Bronchial epithelial cell (primary cell): ENCODE measurements at places on chromosomes 2 and 18.

DNA sequence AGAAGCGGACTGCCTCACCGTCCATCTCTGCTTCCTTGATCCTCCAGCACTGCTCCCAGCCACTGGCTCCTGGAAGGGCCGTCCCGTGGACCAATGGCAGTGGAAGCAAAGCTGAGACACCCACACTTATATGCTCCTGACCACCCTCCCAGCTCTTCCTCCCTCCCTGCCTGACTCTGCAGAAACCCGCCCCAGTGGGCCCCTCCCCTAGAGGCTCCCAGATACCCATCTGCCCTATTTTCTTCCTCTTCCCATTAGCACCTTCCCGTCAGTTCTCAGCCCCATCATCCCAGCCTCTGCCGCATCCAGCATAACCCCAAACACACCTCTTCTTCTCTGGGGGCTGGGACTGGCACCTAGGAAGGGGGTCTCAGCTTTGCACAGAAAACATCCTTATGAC lies at the start of gene CLEC4F:
Gene CLEC4F, minus strand, starts transcription at position 101 of the 400 bp plus-strand sequence. Its CDS starts 76 bp downstream, at position 25.
- DNase-seq: no peak

- DNase-seq: no peak
Observed at GRCh38 chr18:28136071-28136470, 40.9 kb downstream of the CDH2 start.

GRCh38 chr2:67896476-67896875 lies 166.3 kb downstream of the C1D start:
- DNase-seq: no peak

GRCh38 chr18:9631814-9632496 lies 17.6 kb upstream of the PPP4R1 start:
- peak; percentile 93 for DNase-seq

DNA sequence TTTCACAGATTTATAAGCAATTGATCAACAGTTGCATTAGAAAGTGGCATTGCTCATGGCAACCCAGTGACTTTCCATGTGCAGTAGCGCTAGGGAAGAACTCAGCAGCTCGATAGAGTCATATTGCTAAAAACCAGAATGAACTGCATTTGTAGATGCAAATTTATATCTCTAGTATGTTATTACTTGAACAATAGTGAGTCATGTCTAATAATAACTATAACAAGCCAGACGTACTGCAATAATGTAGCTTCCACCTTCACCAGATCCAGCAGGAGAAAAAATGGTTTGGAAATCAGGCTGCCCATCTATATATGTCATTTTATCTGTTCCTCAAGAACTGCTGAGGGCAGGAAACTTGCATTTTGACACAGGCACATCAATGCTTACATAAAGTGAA lies 66.5 kb upstream of the FIGN start:
- no peak for DNase-seq

DNA sequence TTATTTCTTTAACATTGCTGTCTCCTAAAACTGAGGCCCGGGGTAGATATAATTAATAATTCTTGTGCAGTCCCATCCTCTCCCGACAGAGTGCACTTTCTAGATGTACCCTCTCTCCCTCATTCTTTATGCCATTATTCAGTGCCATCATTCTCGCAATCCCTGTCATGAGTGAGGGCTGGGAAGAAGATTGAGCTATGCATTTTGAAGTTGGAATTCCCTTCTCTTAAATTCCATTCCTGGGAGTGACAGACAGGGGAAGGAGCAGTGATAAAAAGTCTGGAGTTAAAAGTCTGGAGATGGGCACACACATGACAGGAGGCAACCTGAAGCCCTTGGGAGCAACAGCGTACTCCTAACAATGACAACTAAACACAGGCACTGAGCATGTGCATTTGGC lies 2.6 kb upstream of the KCNE4 start:
- no peak for DNase-seq

DNA sequence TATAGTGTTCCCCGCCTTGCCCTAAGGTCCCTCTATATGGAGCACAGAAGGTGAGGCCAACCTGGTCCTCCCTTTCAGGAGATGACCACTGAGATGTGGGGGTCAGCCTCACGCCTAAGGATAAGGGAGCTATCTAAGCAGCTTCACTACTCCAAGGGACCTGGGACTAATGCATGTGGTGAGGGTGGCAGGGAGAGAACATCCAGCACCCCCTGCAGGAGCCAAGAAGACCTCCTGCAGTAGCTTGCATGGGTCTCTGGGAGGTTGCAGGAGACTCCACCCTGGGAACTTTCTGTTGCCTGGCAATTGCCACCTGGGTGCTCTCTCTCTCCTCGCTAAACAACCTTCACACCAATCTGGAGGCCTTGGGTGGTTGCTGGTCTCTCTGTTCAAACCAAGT lies 93.0 kb upstream of the KLHL29 start:
- no peak for DNase-seq

- no peak for DNase-seq
Observed at GRCh38 chr18:10085416-10085815, 171.6 kb downstream of the VAPA start.

- DNase-seq: no peak
Observed at GRCh38 chr2:30366199-30366691, 80.8 kb upstream of the LCLAT1 start.

DNA sequence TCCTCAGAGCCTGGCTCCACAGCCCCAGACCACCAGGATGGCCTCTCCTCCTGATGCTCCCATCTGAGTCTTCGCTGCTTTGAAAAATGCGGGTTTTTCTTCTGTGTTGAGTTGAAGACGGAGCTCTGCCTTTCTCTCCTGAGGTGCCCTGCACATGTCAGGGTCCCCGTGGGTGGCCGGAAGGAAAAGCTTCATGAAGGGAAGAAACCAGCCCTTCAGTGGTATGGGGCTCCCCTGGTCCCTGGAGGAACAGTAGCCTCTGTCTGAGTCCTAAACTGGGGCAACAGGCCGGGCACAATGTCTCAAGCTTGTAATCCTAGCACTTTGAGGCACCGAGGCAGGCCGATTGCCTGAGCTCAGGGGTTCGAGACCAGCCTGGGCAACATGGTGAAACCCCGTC lies 54.7 kb upstream of the CAB39 start:
- DNase-seq: no peak

- peak; percentile 6 for DNase-seq
Observed at GRCh38 chr18:55338978-55339650, 248.9 kb downstream of the TCF4 start.

GRCh38 chr2:23953625-23954024 lies 13.4 kb downstream of the UBXN2A start:
- no peak for DNase-seq

- DNase-seq: peak; percentile 93
Observed at GRCh38 chr2:64606479-64607363, 47.0 kb downstream of the SERTAD2 start.

- DNase-seq: peak; percentile 44
Observed at GRCh38 chr2:16870491-16871076, 204.9 kb upstream of the CYRIA start.

- DNase-seq: no peak
Observed at GRCh38 chr2:229971298-229971790, 49.0 kb downstream of the FBXO36 start.

DNA sequence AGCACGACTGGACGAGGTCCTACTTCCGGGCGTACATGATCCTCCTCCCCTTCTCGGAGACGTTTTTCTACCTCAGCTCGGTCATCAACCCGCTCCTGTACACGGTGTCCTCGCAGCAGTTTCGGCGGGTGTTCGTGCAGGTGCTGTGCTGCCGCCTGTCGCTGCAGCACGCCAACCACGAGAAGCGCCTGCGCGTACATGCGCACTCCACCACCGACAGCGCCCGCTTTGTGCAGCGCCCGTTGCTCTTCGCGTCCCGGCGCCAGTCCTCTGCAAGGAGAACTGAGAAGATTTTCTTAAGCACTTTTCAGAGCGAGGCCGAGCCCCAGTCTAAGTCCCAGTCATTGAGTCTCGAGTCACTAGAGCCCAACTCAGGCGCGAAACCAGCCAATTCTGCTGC lies 24.8 kb downstream of the LYPD1 start:
- DNase-seq: peak; percentile 19

GRCh38 chr2:48952143-48952542 lies 196.6 kb upstream of the LHCGR start:
- DNase-seq: no peak

GRCh38 chr2:225486236-225486635 lies 86.7 kb downstream of the NYAP2 start:
- DNase-seq: no peak

GRCh38 chr2:15808944-15809343 lies 131.4 kb upstream of the MYCN start:
- no peak for DNase-seq
